ENCODE measurements at places on chromosomes 13 and 19. TPM values are rescaled to one million over a fixed set of nuclear protein-coding genes. Genes with fewer than 3 reads are reported as not detected.

The KASH5 gene
- total RNA-seq: not detected

The ZNF135 gene
- total RNA-seq: not detected

The PSG11 gene
- total RNA-seq: not detected

The LNX2 gene
- total RNA-seq: 3.5 TPM

The GPC5 gene
- not detected for total RNA-seq

Measured in A549 treated with DMSO at 1 μM for 4 hours (cell line).